ENCODE measurements at places on chromosomes 16 and 17.

DNA sequence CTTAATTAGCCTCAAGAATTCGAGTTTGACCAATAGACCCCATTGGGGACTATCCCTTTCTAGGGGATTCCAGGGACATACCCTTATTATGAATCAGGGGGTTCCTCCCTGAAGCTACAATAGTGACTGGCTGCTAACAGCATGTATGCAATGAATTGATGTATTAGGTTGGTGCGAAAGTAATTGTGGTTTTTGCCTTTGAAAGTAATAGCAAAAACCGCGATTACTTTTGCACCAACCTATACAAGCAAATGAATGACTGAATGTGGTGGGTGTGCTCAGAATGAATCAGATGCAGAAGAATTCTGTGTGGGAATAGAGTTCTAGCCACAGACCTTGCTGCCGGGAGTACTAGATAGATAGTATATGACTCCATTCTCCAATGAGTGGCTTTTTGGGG is 76.7 kb downstream of the HLF start:
- DNase-seq = no peak

DNA sequence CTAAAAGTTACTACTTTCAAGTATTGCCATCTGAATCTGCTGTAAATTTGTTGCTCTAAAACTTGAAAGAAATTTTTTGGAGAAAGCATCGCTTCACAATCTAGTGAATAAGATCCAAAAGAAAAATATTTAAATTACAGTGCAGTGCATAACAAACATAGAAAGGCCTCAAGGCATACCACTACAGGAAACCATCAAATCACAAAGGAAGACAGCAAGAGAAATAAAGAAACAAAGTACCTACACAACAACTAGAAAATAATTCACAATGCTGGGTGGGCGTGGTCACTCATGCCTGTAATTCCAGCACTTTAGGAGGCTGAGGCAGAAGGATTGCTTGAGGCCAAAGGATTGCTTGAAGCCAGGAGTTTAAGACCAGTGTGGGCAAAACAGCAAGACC is 104.9 kb downstream of the BRIP1 start:
- DNase-seq = no peak

DNA sequence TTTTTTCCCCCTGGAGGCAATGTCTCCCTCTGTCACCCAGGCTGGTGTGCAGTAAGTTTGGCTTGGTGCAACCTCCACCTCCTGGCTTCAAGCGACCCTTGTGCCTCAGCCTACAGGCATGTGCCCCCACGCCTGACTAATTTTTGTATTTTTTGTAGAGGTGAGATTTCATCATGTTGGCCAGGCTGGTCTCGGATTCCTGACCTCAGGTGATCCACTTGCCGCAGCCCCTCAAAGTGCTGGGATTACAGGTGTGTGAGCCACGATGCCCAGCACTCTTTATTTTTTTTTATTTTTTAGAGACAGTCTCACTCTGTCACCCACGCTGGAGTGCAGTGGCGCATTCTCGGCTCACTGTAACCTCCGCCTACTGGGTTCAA is 113.2 kb downstream of the ABCC6 start:
- DNase-seq = no peak

DNA sequence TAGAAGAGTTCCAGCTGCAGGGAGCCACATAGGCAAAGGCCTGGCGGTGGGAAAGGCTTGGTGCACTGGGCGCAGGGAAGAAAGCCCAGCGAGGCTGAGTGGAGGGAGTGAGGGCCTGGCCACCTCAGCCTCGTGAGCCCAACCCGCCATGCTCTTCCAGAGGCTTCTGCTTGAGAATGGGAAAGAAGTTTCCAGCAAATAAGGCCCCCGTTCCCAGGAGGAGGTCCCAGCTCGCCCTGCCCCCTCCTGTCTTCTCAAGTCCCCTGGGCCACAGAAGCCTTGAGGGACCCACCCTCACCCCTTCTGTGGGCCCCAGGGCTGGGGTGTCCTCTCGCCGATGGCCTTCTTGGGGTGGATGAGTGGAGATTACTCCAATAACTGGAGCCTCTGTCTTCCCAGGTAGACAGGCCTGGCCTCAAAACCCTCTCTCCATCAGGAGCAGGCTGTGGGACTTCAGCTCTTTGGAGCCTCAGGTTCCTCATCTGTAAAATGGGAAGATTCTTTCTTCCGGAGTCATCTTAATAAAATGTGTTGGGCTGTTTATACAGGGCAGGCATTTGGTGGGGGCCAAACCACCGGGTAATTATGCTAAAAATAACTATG is 933 bp upstream of the SNN start:
- DNase-seq = no peak

- DNase-seq = no peak
These were observed 22.2 kb upstream of the DNAH17 start for GRCh38 chr17:78599419-78599818.
